Stimulated activated CD4-positive, alpha-beta T cell treated with anti-CD3 and anti-CD28 coated beads, Interleukin-1b, Interleukin-23, amount 100 ng/mL, for 1 hour (primary cell): ENCODE measurements at places on chromosomes 7 and 10.

DNA sequence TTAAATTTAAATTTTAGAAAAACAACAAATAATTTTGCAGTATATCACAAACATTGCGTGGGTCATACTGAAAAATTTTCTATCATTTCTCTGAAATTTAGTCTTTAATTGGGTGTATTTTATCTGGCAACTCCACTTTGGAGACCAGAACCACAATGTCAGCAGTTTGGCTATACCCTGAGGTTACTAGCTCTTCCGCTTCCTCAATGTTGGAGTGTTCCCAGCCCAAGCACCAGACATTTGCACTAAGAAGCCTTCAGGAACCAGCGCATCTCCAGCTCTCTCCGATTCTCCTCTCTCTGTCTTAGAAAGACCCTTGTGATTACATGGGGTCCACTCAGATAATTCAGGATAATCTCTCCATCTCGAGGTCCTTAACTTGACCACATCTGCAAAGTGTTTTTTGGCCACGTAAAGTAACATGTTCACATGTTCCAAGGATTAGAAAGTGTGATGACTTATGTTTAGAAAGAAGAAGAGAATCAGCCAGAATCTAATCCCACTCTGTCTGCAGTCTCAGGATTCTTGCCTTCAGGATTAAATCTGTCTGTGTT is 43.1 kb upstream of the ADRB1 start:
- no peak for DNase-seq

GRCh38 chr10:119209035-119209735 is 1.8 kb downstream of the GRK5 start:
- DNase-seq: no peak

GRCh38 chr10:92848037-92848440 is 281 bp upstream of the EXOC6 start:
- no peak for DNase-seq

GRCh38 chr10:132443605-132443982 is 46.6 kb downstream of the PWWP2B start:
- peak; percentile 29 for DNase-seq

GRCh38 chr10:52334595-52334994 is 20.5 kb downstream of the DKK1 start:
- no peak for DNase-seq

GRCh38 chr10:109922358-109922975 is 844 bp downstream of the XPNPEP1 start:
- DNase-seq: no peak

DNA sequence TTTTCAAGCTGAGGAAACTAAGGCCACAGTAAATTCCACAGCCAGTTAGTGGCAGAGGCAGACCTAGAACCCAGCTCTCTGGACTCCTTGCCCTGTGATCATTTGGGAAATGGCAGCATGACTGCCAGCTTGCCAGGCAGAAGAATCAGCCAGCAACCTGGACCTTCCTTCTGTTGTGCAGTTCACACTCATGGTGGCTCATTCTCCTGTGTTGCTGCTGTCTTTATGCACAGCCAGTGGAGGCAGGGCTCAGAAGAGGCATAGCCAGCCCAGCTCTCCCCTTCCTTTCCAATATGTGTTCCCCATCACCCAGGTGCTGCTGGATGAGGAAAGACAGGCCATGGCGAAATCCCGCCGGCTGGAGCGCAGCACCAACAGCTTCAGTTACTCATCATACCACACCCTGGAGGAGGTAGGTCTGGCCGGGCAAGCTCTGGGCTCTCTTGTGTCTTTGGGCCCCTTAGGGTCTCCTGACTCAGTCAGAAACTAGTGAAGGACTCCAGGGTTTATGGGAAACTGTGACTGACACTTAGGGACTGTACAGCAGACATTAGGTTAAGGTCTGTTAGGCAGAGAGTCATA is 14.8 kb downstream of the CPA5 start:
- DNase-seq: no peak

DNA sequence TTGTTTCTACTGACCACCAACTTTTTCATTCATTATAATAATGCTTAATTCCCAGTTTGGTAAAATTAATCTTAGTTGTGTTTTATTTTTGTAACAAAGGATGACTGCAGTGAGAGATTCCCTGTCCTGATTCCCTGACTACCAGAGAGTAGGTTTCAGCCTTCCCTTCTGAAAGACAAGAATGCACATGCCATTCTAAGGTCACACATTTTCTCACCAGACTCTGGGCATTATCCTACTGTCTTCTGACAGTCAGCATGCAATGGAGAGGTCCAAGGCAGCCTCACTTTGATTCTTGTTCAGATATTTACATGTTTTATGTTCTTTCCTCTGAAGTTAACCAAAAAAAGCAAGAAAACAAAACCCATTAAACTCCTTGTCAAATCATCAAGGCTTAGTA is 372.7 kb upstream of the CDC14C start:
- DNase-seq: no peak

GRCh38 chr10:100163704-100164621 is 21.9 kb downstream of the ERLIN1 start:
- DNase-seq: no peak

DNA sequence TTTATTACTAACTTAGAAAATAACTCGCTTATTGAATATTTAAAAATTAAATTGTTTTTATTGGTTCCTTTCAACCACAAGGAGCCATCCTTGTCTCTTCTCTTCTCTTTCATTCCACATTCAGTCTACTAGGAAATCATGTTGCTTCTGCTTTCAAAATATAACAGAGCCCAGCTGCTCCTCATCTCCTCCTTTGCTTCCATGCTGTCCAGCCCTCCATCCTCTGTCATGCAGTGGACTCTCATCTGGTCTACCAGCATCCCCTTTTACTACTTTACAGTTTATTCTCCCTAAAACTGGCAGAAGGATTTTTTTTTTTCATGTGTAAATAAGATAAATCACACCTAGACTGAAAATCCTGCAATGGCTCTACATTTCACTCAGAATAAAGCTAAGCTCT is 198.2 kb upstream of the CSTF2T start:
- no peak for DNase-seq

DNA sequence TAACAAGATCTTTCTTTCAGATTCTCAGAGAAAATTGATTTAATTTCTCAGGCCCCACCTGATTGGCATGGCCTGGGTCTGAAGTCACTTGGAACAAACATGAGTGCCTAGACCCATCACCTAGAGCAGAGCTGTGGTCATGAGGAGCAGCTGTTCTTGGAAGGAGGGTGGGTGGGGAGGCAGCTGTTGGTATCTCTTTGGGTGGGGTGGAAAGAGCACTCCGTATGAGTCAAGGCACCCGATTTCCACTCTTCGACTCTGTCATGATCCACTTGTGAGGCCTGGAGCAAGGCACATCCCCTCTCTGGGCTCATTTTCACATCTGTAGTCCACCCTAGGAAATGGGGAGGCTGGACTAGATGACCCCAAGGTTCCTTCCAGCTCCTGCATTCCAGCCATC is 156.7 kb downstream of the C10orf105 start:
- DNase-seq: no peak

DNA sequence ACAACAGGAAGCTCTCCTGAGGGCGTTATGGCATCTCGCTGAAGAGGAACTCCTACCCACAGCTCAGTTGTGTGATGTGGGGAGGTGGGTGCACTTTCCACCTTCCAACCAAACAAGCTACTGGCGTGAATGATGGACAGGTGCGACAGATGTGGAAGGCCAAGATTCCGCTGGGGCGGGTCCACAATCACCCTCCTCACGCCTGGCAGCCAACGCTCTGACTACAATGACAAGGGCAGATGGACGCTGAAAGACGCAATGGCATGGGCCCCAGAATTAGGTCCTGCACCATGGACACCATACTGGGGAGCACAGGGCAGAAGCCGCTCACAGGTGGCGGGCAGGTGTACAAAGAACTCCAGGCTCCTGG is 282.5 kb downstream of the PRPF18 start:
- DNase-seq: no peak

GRCh38 chr7:157685430-157686284 is 348.9 kb downstream of the DNAJB6 start:
- DNase-seq: no peak

GRCh38 chr10:113496111-113497109 is 56.4 kb upstream of the HABP2 start:
- DNase-seq: no peak

DNA sequence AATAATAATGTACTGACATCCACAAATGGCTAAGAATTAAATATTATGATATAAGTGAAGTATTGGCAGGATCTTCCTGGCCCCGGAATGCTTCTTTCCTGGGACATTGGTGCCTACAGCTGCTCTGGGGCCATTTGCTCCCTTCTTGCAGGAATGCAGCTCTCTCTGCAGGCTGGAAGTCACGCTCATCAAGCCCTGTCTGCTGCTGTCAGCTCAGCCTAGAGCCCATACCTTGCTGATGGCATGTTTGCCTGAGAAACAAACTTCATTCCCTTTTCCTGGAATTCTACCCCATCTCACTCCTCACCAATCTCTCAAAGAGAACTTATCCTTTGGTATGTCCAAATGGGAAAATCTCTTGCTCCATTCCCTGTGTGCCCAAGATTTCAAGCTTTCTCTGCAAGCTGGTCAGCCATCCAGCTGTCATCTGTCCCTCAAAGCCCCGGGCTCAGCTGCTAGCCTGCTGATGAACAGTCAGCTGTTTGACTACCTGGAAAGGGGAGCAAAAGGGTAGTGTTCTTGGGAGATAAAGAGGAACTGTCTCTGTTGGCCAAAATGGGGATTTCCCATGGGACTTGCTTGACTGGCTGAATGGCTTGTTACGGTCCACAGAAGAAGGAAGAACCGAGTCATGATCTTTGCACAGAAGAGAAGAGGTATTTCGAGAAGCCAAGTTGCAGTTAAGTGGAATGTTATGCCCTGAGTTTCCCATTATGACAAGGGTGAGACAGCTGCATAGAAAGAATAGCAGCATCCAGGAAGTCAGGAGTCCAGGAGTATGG is 12.0 kb upstream of the RASSF4 start:
- no peak for DNase-seq

DNA sequence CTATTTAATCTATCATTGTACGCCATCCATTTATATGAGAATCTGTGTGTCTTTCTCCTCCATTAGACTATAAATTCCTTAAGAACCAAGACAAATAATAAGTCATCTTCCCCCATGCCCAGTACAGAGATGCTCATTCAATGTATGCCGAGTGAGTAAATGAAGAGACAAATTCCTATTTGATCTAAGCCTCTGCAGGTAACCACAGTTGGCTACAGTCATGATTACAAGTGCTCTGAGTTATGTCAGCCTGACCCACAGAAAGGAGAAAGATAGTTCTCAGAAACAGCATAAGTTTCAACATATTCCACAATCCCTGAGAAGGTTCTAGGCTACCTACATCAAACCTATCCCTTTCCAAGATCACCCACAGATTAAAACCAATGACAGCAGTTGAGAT is 46.1 kb downstream of the MPP7 start:
- no peak for DNase-seq

GRCh38 chr7:143003393-143004051 is 23.4 kb downstream of the OR9A2 start:
- DNase-seq: peak; percentile 18

GRCh38 chr7:106052681-106053080 is 59.4 kb downstream of the SYPL1 start:
- no peak for DNase-seq

- DNase-seq: no peak
These were observed 849 bp downstream of the LRRN3 start for GRCh38 chr7:111091593-111092358.

GRCh38 chr7:26480156-26480555 is 188.5 kb downstream of the SNX10 start:
- no peak for DNase-seq

GRCh38 chr10:43595739-43596298 is 10.4 kb upstream of the ZNF485 start:
- no peak for DNase-seq

GRCh38 chr7:44387389-44387788 is 62.0 kb upstream of the CAMK2B start:
- no peak for DNase-seq

DNA sequence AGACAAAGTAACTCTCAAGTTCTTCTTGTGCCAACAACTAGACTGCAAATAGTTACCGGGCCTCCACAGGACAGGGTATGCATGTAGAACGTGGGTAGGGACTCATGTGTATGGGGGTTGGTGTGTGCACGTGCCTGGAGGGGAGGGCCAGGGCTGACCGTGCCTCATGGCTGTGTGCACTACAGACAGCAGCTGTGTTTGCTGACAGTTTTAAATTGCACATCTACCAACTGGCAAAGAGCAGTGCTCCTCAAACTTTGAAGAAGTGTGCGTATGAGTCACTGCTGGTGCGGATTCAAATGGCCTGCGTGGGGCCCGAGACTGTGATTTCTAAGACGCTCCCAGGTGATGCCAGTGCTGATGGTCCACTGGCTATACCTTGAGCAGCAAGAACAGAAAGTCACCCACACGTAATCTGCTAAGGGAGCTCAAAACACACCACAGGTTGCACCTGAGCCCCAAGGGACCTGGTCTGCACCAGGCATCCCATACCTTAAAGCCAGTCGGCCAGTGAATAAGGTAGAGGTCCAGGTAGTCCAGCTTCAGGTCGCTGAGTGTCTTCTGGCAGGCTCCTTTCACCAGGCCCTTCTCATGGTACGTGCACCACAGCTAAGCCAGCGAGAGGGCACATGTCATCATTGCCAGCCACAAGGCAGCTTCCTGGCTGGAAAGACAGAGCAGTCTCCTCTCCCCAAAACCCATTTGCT is 8.5 kb downstream of the AKR1B1 start:
- DNase-seq: no peak

GRCh38 chr7:1121886-1122831 is 34.2 kb downstream of the GPER1 start:
- DNase-seq: no peak

GRCh38 chr10:126502441-126502840 is 114.2 kb upstream of the ADAM12 start:
- DNase-seq: no peak

- DNase-seq: no peak
These were observed 868 bp downstream of the MYO1G start for GRCh38 chr7:44977959-44978335.

DNA sequence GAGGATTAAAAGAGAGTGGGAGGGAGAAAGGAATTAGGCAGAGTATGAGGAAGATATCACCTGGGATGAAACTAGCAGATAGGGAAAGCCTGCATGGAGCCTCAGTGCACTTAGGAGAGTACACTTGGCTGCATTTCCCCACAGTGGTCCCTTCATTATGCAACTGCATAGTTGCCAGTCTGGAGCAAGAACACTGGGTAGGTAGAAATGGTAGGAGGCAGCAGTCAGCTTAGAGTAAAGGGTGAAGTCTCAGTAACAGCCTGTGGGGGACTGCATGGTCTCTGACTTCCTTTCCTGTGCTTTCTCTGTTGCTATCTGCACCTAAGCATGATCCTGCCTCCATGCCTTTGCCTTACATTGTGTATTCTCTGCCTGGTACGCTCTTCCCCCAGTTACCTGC is 14.0 kb upstream of the PCGF5 start:
- DNase-seq: no peak

GRCh38 chr10:36256166-36256565 is 614.1 kb upstream of the FZD8 start:
- DNase-seq: no peak

DNA sequence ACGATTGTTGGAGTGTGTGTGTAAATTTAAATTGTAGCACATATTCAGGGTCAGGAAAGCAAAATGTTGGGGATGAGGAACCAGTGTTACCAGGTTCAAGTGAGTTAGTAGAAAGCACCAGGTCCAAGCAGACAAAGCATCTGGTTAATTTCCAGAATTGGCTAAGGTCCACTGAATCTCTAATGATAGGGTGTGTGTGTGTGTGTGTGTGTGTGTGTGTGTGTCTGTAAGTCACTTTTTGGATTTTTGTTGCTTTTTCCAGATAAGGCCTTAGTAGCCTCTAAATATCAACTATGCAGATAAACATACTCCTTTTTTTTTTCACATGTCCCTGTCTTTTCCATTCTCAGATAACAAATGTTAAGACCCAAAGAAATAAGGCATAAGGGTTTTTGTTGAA is 36.6 kb upstream of the FMC1 start:
- DNase-seq: no peak
